ENCODE measurements at places on chromosomes 4 and X.

DNA sequence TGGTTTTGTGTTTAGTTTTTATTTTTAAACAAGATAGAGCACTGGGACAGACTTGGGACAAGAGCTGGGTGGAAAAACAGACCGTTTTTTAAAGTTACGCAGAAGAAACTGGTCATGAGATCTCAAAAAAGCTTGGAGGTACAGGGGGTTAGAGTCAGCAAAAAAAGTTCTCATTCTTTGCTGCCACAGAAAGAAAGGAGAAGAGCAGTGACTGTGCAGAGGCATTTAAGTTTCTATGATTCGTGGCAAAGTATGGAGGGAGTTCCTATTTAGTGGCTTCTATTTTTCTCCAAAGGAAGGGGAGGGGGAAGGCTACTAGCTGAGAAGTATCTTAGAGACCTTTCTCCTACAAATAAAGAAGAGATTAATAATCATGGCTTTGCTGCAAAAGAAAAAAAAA is 68.3 kb downstream of the MANBA start:
- DNase-seq, result no peak

GRCh38 chr4:111802191-111802590 is 343.1 kb upstream of the FAM241A start:
- no peak for DNase-seq

DNA sequence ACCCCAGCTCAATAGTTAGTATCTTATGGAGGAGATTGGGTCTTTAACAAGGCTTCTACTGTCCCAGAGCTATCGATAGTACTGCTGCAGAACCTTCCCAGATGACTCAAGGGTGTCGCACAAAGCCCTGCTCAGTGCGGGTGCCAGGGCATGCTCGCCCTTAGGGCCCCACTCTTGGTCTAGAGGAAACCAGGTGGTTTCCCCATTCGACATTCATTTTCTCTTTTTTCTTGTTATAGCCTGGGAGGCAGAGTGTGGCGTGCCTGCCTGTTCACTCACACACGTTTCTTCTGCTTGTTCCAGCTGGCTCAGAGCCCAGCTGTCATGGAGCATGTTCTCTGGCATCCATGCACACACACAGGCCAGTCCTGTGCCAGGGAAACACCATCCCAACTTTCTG is 144.5 kb downstream of the SMIM20 start:
- DNase-seq, result no peak

DNA sequence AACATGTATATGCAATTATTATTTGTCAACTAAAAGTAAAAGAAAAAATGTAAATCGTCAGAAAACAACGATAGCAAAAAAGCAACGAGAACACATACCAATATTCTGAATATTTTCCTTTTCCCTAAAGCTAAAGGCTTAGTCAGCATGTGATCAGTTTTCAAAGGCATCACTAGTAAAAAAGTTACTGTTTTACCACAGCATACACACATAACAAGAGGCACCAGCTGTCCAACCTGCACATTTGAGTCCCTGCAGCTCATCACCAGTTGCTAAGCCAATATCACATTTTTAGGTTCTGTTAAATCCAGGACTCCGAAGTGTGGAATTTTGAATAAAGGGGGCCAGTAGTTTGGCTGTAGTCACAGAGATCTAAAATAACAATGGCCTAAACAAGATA is 203.8 kb downstream of the ADGRA3 start:
- DNase-seq, result no peak

GRCh38 chr4:2458546-2459491 is 10.1 kb upstream of the RNF4 start:
- DNase-seq, result no peak

DNA sequence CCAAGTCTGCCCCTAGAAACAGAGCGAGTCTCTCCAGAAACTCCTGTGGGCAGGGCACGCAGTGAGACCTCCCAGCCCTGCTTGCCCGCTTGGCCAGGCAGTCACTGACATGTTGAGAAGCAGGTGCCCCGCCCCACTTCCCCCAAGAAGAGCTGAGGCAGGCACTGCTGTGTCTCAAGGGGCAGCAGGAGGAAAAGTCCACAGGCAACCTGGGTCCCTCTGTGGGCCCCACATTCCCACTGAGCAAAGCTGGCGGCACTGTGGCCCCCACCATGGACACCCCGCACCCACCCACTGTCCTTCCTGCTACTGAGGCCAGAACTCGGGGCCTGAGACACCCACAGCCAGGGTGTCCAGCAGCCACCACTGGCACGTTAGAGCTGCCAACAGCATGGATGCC is 137.3 kb upstream of the NKX1-1 start:
- DNase-seq, result no peak

DNA sequence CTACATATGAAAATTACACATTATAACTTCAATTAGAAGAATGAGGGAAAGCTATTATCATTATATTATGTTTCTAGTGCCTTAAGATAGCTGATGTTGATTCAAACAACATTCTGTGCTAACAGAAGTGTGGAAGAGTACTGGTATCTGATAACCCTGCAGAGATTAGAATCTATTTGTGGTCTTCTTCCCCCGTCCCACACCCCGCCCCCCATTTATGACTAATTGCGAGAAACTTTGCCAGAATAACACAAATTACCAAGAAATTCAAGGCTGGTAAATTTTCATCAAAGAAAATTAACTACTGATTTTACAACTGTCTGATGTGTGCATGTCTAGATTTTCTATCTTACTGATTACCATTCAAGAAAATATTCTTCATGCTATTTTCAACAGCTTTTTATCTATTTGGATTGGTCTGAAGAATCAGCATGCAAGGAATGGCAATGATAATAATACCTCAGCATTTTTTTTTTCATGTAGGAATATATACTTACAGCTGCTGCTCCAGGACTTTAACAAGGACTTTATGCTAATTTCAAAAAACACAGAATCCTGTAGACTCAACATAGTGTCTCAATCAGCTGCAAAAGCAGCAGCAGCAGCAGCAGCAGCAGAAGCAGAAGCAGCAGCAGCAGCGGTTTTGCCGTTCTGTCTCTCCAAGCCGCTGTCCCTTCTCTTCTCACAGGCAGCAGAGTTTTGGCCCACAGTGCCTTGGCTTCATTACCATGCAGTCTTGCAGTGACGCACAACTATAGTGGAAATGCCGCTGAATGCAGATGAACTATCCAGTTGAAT is 126.7 kb downstream of the FRYL start:
- DNase-seq, result no peak

DNA sequence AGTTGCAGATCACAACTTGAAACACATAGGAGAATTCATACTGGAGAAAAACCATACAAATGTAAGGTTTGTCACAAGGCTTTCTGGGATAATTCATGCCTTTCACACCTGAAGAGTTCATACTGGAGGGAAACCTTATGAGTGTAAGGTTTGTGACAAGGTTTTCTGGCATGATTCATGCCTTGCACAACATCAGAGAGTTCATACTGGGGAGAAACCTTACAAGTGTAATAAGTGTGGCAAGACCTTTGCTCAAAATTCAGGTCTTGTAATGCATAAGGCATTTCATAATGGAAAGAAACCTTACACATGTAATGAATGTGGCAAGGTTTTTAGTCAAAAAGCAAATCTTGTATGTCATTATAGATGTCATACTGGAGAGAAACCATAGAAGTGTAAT is 58.8 kb upstream of the ENPEP start:
- DNase-seq, result no peak

- no peak for DNase-seq
These were observed 51.9 kb upstream of the XIAP start for GRCh38 chrX:123807835-123808416.

DNA sequence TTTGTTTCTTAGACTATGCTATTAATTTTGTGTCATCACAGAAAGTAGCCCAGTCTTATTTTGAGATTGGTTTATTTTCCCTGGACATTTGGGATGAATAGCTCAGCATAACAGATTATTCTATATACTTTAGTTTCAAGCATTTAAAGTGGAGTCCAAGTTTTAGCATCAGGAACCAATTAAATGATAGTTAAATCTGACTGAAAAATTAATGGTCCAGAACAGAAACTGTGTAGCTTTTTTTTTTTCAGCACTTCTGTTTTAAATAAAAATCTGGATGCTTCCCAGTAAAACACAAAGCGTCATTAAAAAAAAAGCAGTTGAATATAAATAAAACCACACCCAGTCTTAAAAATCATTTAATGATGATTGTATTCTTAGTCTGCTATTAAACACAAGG is 59.4 kb upstream of the PITX2 start:
- no peak for DNase-seq

DNA sequence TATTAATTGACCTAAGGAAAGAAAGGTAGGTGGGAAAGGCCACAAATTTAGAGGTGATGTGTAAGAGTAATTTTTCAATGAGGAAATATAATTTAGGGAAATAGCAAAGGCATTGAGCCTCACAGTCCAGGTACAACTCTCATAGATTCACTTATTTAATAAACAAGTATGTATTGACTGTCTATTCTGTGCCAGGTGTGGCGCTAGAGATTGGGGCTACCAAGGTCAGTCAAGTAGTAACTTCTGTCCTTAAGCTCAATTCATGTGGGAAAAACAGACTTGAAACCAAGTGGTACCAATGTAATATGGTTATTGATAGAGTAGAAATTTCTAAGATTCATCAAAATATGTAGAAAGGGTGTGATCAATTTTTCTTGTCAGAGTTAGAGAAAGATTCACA is 257.5 kb downstream of the C4orf33 start:
- DNase-seq, result no peak

DNA sequence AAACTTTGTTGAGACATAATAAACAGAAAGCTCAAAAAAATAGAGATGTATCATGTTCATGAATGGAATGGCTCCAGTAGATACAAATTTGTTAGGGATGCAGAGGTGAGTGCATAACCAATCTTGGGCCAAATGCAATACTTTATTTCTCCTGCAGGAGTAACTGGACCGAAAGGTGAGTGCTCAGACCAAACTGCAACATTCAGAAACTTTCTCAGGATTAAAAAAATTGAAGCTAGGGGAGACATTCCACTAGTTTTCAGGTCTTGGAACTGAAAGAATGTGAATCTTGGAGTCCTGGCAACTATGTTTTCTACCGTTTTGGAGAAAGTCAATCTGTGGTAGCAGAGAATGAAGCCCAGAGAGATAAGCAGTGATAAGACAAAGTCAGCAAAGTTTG is 21.2 kb upstream of the LCORL start:
- no peak for DNase-seq

All from uterus (tissue), 4 donors.